ENCODE measurements at places on chromosomes 16 and 17.
A peak's percentile ranks its signal among the peaks of the same experiment; 100 is the strongest.

DNA sequence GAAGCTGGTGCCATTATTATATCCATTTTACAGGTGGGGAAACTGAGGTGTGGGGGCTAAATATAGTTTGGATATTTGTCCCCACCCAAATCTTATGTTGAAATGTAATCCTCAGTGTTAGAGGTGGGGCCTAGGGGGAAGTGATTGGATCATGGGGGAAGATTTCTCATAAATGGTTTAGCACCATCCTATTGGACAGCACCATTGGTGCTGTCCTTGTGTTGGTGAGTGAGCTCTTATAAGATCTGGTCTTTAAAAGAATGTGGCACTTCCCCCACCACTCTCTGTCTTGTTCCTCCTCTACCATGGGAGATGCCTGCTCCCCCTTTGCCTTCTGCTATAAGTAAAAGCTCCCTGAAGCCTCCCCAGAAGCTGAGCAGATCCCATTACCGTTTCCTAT, 119.8 kb upstream of the SEC14L1 start:
- no peak for DNase-seq

DNA sequence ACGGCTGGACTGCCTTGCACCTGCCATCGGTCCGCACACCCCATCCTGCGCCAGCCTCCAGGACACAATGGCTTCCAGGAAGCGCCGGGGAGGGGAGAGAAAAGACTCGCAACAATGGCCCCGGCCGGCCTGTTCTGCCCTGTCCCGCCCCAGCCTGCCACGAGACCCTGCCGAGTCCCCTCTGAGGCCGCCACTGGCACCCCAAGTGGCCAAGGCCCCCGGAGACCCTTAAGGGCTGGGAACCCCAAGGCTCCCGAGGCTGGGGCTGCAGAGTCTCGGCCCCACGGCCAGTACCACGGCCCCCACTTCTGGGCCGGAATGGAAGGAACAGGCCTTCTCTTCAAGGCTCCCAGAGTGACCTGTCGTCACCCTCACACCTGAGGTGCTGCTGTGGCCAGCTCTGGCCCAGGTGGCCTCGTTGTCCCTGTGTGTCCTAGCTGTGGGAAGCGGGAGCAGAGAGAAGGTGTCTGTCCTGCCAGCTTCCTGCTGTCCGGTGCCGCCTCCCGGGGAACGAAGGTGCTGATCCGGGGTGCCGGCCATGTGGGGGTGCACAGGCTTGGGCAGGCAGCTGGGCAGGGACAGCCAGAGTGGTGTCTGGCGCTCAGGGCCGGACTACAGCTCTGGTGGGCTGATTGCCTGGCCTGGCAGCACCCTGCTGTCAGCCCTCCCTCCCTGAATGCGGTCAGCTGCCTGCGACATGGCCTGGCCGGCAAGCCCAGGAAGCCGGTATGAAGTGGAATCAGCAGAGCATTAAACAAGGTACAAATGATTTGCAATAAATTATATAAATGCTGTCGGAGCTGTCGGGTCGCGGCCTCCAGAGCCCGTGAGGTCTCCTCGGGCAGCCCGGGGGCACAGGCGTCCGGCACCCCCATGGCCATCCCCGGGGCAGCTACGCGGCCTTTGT, 8.2 kb upstream of the CACNA1H start:
- DNase-seq = no peak

GRCh38 chr16:85916141-85916890, 17.4 kb downstream of the IRF8 start:
- DNase-seq = no peak

DNA sequence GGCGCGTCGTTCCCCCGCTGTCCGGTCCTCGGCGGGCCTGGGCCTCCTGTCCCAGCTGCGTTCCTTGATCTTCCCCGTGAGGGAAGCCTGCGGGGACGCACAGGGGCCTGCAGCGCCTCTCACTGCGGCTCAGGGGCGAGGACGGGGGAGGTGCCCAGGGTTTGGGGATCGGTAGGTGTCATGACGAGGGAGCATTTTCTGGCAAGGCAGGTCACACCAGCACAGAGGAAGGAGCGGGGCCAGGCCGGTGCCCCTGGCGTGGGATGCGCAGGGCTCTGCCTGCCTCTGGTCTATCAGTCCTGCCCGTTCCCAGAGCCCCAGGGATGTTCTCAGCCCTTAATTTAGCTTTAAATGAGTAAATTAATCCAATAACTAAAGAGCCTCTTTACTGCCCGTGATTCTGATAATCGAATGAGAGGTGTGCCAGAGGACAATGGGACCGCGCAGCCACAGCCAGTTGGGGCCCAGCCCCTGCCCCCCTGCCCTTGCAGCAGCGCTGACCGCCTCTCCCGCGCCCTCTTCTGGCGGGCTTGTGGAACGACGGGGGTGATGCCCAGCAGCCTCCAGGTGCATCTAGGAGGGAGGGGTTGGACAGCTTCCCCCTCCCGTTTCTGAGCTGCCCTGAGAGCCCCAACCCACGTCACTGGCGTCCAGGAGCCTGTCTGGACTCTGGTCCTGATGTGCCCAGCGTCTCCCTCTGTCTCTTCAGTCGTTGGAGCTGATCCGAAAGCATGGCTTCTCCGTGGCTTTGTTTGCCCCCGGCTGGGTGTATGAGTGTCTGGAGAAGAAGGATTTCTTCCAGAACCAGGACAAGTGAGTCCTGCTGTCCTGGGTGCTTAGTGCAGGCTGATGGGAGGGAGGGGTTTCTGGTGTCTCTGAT, 7.9 kb downstream of the ENGASE start:
- DNase-seq = peak; percentile 39

DNA sequence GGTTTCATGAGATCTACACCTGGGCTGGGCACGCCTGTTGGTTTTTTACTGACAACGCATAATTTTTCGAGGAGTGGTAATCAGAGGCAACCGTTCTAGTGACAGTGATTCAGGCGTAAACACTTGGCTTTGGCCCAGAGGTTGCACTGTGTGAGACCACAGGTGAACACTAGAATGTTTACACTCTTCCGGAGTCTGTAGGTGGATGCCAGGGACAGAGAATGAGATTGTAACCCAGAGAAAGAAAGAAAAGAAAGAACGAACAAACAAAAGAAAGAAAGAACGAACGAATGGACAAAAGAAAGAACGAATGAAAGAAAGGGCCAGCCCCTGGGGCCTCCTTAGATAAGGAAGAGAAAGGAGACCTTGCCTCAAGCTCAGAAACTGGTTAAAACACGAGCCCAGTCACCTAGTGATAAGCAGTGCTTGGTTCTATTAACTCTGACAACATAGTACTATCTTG, 113.2 kb downstream of the PRKCB start:
- DNase-seq = peak; percentile 83

Data from naive thymus-derived CD8-positive, alpha-beta T cell (primary cell).